ENCODE measurements at places on chromosomes 2 and 18. TPM values are rescaled to one million over a fixed set of nuclear protein-coding genes. Genes with fewer than 3 reads are reported as not detected.

DNA sequence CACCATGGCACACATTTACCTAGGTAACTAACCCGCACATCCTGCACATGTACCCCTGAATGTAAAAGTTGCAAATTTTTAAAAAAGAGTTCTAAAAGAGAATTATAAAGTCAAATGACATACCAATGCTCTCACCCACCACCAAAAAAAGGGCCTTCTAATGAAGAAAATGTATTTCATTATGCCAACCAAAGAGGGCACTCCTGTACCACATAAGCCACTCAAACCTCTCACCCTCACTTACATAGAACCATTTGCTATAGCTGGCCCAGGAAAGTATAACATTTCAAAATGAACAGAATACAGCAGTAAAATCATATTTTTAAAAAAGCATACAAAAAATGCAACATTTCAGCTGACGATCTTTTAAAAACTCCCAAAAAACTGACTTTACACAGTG lies 241.5 kb upstream of the PKDCC start:
- DNase-seq = no peak

- no peak for DNase-seq
Measured at GRCh38 chr2:29425866-29426265, 310.7 kb downstream of the CLIP4 start.

GRCh38 chr2:182324665-182325064 lies 102.2 kb downstream of the PDE1A start:
- no peak for DNase-seq

GRCh38 chr2:238433300-238433915 lies 6.7 kb downstream of the ASB1 start:
- DNase-seq = no peak

Gene ALPP
- total RNA-seq = not detected

Gene SCN2A
- 0.07 TPM for total RNA-seq

- DNase-seq = no peak
Measured at GRCh38 chr2:45006041-45006941, 3.0 kb downstream of the SIX2 start.

GRCh38 chr2:121200011-121200347 lies 85.0 kb downstream of the TFCP2L1 start:
- DNase-seq = no peak

DNA sequence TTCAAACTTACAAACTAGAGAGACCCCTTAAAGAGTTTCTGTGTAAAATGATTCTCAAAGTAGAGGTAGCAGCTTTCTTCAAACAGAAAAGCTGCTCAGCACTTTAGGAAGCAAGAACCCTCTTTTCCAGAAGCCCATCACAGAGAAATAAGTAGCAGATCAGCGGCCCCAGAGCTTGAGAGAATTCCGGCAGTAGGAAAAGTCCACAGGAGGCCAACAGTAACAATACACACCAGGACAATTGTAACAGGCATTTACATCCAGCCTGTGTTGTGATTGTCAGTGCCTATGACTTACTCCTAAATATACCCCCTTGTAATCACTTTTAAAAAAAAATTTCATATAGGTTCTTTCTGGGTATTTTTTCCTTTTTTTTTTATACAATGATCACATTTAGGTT lies 161.4 kb upstream of the ACVR2A start:
- DNase-seq = no peak

Measured in activated CD4-positive, alpha-beta T cell treated with anti-CD3 and anti-CD28 coated beads for 36 hours (primary cell).